Airway epithelial cell (primary cell): ENCODE measurements at places on chromosomes 2 and 18. TPM values are rescaled to one million over a fixed set of nuclear protein-coding genes. Genes with fewer than 3 reads are reported as not detected.

Gene RTP5
- not detected in 2 replicates for total RNA-seq

Gene ALK
- total RNA-seq = not detected in 2 replicates

Gene LYPD1
- total RNA-seq = not detected in 2 replicates

Gene SP5
- total RNA-seq = not detected in 2 replicates

Gene SERPINB10
- total RNA-seq = 0.23 and 0.28 TPM in 2 replicates

Gene GKN1
- total RNA-seq = not detected in 2 replicates

Gene TWIST2
- total RNA-seq = 10.0 and 14.7 TPM in 2 replicates

Gene UGT1A10
- not detected in 2 replicates for total RNA-seq

Gene SPP2
- not detected in 2 replicates for total RNA-seq

Gene WNT6
- total RNA-seq = not detected in 2 replicates

Gene DHRS9
- 34.2 and 50.4 TPM in 2 replicates for total RNA-seq

Gene SALL3
- not detected in 2 replicates for total RNA-seq

Gene TDRD15
- total RNA-seq = not detected in 2 replicates

Gene SNX17
- 86.1 and 106 TPM in 2 replicates for total RNA-seq

Gene CXCR4
- total RNA-seq = not detected in 2 replicates

Gene CCDC68
- total RNA-seq = 0.79 and 2.7 TPM in 2 replicates

Gene SLC9A4
- not detected in 2 replicates for total RNA-seq

Gene SIX3
- not detected in 2 replicates for total RNA-seq

Gene AGAP1
- total RNA-seq = 6.1 and 10.6 TPM in 2 replicates

Gene CD8A
- not detected in 2 replicates for total RNA-seq

Gene HTR2B
- total RNA-seq = 0.05 TPM in 1 of 2 replicates, not detected in the other

Gene PLB1
- total RNA-seq = 2.2 and 3.0 TPM in 2 replicates

Gene ERMN
- total RNA-seq = not detected in 2 replicates

Gene SANBR
- 4.1 and 7.1 TPM in 2 replicates for total RNA-seq

Gene GNAL
- 4.5 and 5.1 TPM in 2 replicates for total RNA-seq
